ENCODE measurements at places on chromosomes 3 and 15. TPM values are rescaled to one million over a fixed set of nuclear protein-coding genes. Genes with fewer than 3 reads are reported as not detected.

The HCN4 gene
- total RNA-seq, result not detected

- no peak for DNase-seq
These were observed 8.9 kb downstream of the CCDC13 start for GRCh38 chr3:42764115-42764514.

DNA sequence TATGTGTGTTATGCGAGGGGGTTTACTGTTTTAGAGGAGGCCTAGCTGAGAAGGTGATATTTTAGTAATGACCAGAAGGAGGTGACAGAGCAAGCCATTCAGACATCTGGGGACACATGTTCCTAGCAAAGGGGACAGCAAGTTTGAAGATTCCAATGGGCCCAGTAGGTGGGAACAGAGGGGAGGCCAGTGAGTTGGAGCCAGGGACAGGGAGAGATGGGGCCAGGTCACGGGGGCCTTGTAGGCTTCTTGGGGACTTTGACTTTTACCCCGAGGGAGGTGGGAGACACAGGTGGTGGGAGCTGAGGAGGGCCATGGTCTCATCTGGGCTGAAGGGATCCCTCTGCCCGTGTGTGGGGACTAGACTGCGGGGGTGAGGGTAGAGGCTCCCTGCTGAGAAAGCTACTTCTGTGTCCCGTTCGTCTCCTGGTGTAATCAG lies 72.5 kb downstream of the MGLL start:
- no peak for DNase-seq

- no peak for DNase-seq
These were observed 42.9 kb downstream of the IDH2 start for GRCh38 chr15:90059208-90059985.

The CADPS gene
- not detected for total RNA-seq

DNA sequence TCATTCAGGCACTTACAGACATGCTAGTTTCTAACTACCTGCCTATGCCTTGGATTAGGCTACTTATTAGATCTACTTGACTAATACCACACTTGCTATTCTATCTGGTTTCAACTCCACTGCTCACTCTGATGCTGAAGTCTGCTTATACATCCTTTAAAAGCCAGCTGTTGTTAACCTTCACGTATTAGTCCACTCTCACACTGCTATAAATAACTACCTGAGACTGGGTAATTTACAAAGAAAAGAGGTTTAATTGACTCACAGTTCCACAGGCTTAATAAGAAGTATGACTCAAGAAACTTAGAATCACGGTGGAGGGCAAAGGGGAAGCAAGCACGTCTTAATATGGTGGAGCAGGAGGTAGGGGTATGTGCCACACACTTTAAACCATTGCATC lies 47.7 kb upstream of the ANKRD28 start:
- no peak for DNase-seq

The GABRR3 gene
- not detected for total RNA-seq

GRCh38 chr3:78337801-78338211 lies 1297.9 kb downstream of the ROBO2 start:
- DNase-seq, result no peak

GRCh38 chr3:42078677-42079076 lies 12.5 kb upstream of the TRAK1 start:
- DNase-seq, result no peak

The CCR3 gene
- total RNA-seq, result not detected

The IL5RA gene
- total RNA-seq, result not detected

DNA sequence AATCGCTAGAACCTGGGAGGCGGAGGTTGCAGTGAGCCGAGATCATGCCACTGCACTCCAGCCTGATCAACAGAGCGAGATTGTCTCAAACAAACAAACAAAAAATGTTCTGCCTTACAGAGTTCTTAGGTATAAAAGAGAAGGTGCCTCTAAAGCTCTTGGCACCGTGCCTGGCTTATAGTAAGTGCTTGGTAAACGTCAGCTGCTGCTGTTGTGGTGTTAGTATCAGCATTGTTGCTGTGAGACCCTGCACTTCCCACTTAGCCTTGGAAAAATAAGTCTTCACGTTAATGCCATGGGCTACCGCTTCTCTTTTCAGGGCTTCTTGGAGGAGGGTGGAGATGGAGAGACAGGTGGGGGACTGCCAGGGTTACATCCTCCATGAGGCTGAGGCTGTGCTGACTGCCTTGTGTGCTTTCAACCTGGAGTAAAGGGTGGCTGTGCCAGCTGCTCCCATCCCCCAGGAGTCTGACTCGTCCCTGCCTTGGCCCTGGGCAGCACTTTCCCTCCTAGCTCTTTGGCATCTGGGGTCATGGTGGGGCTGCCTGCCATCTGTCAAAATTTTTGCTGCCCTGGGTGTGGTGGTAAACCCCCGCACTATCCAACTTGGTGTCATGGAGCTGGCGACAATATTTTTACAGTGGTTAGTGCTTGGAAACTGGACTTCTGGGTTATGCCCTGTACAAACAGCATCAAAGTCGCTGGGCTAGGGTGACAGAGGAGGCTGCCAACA lies 17.8 kb downstream of the FLNB start:
- no peak for DNase-seq

DNA sequence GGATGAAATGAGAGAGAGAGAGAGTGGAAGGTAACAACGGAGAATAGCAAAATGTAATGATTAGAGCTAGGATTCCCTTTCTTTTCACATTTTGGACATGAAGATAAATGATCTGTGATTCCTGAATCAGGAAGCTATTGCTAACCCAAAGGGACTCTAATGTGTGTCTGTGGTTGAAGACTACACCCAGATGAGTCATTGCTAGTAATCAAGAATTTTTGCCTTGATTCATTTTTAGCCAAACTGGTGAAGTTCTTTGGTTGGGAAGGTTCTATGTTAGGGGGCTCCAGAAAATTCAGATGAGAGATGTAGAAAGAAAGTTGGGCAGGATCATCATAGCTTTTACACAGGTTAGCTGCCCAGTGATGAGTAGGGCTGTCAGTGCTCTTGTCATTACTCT lies 116.4 kb downstream of the DUT start:
- no peak for DNase-seq

DNA sequence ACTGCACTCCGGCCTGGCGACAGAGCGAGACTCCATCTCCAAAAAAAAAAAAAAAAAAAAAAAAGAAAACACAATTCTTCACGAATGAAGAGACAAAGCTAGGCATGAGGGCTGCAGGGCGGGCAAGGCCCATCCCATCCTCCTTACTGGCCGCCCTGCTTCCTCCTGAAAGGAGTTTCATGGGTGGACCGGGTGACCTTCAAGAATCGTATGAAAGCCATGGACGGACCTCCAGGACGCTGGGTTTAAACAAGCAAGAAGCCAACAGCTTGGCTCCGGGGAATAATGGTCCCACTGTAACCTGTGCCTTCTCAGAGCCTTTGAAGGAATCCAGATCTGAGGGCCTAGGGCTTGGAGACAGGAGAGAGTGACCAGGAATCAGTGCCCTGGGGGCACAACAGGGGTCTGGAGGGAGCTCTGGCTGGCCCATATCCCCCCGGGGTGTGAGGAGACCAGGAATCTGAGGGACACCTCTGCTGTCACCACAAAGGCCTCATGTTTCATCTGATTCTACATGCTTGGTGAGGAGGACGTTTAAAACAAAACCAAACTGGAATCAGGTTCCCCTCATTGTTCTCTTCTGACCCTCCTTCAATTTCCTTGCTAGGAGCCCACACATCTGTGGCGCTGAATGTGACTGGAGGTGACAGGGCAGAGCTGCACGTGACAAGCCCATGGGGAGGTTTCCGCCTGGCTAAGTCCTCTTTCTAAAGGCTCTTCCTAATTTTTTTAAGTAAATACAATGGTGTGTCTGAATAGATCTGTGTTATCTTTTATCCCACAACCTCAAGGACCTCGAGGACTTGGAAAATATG lies 46.1 kb downstream of the WHAMM start:
- DNase-seq, result no peak

DNA sequence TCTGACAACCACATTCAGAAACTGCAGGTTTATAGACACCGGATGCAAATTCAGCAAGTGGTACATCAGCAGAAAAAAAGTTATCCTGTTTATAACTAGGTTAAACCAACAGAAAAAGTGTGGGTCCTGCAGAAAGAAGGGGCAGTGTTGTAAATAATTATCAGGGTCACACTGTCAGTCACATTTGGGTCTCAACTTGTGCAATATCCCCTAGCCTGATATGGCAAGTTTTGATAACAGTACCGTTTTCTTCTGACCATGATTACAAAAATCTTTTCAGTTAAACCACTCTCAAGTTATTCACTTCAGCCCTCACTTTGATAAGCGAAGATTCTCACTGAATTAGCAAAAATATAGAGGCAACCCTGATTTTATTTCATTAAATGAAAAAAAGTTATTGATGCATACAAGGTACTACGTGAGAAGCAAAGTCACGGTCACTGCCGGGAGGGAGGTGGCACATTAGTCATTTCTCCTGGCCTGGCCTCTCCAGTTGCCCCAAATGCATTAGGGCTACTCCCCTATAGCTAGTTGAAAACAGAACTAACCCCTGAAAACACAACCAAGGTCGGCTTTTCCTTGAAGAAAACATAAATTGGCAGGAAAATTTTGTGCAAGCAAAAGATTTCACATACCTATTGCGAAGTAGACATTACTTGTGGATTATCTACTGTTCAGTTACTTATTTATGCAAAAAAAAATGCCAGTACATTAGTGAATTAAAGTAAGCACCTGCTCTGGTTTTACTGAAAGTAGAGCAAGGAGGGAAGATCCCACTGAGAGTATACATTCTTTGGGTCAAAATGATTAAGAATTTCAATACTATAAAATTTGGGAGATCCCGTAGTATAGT lies 28.6 kb downstream of the IL5RA start:
- DNase-seq, result no peak

The CACNA2D3 gene
- total RNA-seq, result not detected

The TMEM108 gene
- total RNA-seq, result 0.40 TPM

DNA sequence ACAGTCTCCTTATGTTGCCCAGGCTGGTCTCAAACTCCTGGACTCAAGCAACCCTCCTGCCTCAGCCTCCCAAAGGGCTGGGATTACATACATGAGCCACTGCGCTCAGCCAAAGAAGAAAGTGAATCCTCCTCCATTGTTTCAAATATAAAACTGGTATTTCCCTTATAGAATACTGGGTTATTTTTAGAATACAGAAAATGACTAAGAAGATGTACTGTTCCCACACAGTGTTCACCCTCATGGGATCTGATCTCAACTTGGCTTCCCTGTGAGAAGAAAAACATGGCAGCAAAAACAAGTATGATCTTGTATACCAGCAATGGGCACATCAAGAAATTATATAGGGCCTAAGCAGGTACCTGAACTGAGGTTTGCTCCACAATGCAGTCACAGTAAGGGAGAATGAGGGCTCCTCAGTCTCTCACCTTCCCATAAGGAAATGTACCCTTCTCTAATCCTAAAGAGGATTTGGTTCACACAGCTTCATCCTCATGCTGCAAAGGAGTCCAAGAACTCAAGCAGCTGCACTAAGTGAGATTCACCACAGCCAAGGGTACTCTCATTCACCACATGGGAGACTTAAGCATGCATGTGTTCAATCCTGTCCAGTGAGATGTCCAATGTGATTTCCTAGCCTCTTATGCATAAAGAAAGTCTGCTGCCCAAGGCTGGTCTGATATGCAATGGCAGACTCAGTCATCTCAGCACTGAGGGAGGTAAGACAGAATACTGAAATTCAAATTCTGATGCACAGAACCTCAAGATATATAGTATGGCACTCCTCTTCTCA lies 25.8 kb downstream of the USP4 start:
- DNase-seq, result no peak

- DNase-seq, result no peak
These were observed 57.0 kb downstream of the ARHGEF26 start for GRCh38 chr3:154178172-154178571.

DNA sequence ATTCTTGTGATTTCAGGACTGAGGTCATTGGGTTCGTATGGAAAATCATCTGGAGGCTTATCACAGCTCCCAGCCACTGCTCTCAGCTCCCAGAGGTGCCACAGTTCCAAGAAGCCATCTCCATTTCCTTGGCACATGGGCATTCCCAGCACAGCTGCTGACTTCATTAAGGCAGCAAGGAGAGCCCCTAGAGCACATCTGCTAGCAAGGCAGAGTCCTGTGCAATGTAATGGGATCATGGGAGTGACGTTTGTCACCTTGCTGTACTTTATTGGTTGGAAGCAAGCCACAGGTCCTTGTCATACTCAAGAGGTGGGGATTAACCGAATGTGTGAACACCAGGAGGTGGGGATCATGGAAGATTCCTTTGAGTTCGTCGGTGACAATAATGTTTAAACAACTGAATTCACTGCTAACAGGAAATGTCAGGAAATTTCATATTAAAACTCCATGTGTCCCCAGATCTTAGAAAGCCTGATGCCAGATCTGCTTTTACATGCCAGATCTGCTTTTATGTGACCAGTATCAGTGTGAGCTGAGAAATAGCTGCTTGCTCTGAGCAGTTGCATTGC lies 148.8 kb downstream of the GABRG3 start:
- DNase-seq, result no peak

DNA sequence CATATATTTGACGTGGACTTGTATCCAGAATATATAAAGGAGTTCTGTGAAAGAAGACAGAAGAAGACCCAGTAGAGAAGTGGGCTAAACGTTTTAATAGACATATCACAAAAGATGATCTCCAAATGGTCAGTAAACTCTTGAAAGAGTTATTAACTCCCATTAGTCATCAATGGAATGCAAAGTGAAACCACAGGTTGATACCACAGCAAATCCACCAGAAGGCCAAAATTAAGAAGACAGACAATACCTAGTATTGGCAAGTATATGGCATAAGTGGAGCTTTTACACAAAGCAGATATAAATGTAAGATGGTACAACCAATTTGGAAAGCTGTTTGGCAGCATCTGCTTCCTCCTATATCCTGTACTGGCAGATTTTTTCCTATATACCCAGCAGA lies 6.0 kb downstream of the SPATA16 start:
- no peak for DNase-seq

DNA sequence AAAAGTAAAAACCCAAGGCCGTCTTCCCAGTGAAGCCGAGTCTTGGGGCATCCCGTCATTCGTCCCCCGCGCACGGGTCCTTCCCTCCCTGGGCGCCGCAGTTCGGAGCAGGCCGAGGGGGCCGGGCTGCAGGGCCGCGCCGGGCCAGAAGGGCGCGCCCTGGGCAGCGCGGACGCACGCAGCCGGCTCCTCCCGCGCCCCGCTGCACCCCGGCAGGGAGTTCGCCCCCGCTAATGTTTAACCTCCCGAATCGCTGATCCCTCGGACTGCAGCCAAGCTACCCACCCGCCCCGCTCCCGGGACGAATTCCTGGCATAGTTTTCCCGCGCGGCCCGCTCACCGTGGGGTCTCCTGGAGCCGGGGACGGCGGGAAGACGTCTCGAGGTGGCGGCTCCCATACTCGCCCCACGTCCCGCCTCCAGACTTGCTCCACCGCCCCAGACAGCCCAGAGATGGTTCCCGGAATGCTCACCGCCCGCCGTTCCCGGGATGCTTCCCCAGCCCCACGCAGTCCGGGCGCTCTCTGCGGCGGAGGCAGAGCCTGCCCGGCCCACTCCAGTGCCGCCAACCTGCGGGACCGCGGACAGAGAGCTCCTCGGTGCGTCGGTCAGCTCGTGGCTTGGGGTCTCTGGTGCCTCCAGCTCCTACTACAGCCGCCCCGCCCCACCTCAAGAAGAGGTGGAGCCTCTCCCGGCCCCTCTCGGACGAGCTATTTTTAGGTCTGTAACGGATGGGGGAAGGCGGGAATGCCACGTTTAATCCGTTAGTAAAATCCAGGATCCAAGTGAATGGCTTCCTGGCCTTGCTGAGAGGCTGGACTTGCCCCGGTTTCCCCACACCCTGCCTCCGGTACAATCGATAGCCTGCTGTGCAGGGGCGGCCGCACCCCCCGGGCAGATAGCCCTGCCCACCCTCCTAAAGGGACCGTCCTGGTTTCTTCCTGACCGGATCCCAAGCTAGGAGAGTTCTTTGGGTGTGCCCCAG lies at the start of gene DZIP1L:
TSS of gene DZIP1L (minus strand) at position 621 of the 984 bp plus-strand sequence. CDS start 11,637 bp downstream, outside the sequence.
- DNase-seq, result no peak

- no peak for DNase-seq
These were observed 390.6 kb upstream of the SEMA6D start for GRCh38 chr15:47326410-47327333.

The WDR93 gene
- 0.07 TPM for total RNA-seq
